ENCODE measurements at places on chromosomes 1 and 21.
A peak's percentile ranks its signal among the peaks of the same experiment; 100 is the strongest.

DNA sequence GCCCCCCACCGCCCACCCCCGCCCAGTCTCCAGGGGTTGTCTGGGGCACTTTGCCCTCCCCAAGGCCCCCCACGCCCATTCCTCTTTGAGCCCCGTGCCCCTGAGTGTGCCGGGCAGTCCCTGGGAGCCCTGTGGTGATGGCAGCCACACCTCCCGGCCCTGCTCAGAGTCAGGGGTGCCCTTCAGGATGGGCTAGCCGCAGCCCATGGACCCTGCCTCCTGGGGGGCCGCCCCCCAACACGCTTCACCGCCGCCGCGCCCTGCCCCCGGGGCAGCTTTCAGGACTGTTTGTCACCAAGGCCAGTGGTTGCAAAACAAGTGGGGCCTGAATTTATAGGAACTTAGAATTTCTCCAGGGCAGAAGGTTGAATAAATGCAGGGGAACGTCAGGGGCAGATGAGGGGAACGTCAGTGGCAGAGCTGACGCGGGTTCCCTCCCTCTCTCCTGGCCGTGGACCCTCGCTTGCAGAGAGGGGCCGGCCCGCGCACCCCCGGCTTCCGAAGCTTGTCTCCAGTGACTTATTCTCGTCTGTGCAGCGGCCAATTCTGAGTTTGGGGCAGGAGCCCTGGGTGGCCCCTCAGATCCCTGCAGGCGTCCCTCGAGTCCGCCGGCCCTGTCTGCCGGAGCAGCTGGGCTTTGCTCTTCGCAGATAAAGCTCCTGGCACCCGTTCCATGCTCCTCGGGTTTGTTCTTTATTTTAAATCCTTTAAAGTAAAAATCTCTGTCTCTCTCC, 41.2 kb upstream of the ADARB1 start:
- DNase-seq, result no peak

- DNase-seq, result peak; percentile 9
Measured at GRCh38 chr1:98870959-98871903, 133.4 kb downstream of the PLPPR5 start.

GRCh38 chr1:115654663-115655305, 13.0 kb downstream of the VANGL1 start:
- DNase-seq, result no peak

DNA sequence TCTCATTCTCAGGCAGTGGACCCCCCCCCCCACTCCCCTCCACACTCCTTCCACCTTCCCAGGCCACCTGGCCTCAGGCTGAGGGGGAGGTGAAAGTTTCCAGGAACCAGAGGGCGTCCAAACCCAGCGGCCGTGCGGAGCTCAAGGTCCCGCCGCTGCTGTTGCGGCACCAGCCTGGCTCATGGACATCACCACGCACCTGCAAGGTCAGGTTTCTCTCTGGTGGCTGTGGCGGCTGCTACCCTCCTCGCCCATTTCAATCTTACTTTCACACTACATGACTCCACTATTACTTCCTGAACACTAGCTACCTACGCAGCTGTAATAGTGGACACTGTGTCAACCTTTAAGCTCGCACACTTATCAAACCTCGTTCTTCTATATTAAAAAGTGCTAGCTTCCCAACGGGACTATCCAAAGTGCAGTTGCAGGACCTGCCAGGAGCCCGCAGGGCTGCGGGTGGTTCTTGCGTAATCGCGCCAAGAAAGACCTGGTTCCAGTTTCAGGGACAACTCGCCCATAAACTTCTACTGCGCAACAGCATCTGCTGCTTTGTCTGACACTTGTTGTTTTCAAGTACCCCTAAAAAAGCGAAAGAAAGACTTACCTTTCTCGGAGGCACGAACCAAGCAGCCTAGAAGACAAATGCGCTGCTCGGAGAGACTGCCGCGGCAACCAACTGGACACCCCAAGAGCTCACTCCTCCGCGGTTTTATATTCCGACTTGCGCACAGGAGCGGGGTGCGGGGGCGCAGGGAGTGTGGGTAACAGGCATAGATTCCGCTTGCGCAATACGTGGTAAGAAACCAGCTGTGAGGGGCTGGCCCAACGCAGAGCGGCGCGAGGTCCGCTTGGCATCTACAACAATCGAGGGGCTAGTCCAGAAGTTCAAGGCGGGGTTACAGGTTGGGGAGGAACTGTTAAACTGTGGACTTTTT, at the start of gene DIRAS3:
Gene DIRAS3 (minus strand): TSS at position 687 of the 938 bp plus-strand sequence. CDS start 3,330 bp downstream, outside the sequence.
- DNase-seq, result no peak

DNA sequence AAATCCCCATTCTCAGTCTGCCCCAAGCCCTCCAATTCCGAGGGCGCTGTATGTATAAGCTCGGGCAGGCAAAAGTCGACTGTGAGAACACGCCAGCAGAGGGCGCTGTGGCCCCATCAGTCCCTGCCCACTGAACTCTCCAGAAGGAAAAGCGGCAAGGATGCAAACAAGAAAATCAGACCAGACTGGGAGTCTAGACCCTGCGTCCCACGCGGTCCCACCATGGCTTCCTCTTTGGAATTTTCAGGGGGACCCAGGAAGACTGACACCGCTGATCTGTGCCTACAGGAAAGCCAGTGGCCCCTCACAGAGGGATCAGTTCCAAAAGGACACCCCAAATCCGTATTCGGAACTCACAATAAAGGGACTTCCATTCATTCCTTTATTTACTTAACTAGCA, 19.5 kb downstream of the TEX35 start:
- peak; percentile 64 for DNase-seq

DNA sequence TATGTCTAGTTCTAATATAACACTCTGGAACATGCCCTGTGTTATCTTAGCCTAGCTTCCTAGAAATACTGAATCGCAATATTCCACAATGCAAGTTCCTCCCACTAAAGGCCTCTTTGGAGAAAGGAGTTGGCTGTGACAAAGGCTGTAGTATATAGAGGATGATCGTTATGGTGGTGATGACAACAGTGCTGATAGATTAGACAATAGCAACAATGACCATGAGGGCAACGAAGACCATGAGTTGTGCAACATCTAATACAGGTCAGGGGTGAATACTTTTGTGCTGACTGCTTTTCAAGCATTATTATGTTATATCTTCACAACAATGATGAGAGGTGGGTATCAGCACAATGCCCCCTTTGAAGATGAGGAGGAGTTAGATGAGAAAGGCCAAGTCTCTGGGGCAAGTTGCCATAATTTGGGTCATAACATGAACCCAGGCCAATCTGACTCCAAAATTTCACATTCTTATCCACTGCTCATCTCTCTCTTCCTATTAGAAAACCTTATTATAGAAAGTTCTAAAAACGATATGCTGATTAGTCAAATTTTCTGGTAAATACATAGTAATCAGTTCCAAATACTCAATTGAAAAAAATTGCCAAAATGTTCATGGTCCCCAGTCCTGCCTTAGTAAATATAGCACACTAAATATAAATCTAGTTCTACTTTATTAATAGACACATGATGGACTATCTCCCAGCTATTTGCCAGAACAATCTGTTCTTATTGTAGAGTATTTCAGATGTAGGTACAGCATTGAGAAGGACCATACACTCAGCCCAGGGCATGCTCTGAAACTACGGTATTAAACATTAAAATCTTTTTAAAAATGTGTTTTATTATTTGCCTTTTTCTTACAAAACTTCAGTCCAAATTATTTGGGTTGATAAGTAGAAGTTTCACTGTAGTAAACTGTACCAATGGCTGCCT, 37.5 kb downstream of the HIVEP3 start:
- no peak for DNase-seq

DNA sequence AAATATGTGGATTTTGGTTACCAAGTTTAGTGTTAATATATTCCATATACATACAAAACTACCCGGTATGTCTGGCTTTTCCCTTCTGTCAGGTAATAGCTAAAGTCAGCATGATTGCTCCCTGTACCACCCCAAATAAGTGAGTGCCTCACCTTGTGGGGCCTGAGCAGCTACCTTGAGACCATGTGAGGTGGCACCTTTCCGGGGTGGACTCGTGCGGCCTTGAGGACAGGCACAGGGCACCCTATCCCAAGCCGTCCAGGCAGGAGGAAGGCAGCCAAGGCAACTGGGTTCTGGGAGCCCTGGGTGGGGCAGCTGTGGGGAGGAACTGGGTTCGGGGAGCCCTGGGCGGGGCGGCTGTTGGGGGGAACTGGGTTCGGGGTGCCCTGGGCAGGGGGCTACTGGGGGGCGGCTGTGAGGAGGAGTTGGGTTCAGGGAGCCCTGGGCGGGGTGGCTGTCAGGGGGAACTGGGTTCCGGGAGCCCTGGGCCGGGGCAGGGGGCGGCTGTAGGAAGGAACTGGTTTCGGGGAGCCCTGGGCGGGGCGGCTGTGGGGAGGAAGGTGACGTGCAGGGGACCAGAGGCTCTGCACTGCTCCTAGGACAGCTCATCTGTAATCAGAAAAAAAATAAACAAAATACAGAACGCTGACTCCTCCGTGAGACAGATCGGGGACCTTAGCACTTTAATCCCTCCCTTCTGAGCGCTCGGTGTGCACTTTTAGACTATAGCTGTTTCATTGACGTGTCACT, 63.3 kb downstream of the POFUT2 start:
- DNase-seq, result no peak

DNA sequence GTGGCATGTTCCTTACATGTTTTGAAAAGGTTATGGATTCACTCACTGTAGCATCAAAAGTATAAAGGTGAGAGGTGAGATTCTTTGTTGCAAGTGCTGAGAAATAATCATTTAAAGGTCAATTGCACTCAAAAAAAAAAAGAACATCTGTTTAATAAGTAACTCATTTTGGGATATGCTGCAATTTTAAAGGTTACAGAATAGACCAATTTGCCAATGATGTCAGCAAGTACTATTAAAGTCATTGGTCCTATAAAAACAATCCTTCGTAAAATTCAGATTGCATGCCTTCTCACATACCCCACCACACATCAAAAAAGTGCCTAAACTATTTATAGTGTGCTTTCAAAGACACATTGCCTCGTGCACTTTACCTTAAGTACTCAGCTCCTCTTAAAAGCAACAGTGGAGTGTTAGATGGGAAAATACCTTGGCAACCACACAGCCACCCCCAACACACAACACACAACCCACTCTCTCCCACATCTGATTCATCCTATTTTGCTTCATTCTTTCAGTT, 218.2 kb upstream of the ADGRL2 start:
- no peak for DNase-seq

DNA sequence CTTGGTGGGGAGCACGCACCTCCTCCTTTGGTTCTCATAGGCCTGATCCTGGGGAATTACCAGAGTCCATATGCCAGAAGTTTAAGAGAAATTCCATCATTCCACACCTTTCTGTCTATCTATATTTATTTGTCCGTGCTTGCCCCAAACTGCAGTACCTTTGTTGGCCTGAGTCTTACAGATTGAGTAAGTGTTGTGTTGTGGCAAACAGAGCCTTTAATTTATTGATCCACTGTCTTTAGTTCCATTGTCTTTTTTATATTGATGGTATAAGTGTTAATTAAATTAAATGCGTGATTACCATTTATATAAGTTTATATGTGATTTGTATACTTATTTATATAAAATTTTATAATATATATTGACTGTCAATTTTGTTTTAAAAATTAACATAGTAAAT, 4.9 kb downstream of the SH3BGR start:
- DNase-seq, result no peak

- DNase-seq, result no peak
Measured at GRCh38 chr1:244839656-244840055, 4.2 kb downstream of the COX20 start.

- DNase-seq, result no peak
Measured at GRCh38 chr1:8941906-8942305, 3.8 kb upstream of the CA6 start.

- DNase-seq, result no peak
Measured at GRCh38 chr1:170126696-170127095, 19.1 kb upstream of the NTMT2 start.

All from activated CD8-positive, alpha-beta memory T cell treated with anti-CD3 and anti-CD28 coated beads for 1 hour (primary cell).